ENCODE measurements at places on chromosomes 12 and 14.

DNA sequence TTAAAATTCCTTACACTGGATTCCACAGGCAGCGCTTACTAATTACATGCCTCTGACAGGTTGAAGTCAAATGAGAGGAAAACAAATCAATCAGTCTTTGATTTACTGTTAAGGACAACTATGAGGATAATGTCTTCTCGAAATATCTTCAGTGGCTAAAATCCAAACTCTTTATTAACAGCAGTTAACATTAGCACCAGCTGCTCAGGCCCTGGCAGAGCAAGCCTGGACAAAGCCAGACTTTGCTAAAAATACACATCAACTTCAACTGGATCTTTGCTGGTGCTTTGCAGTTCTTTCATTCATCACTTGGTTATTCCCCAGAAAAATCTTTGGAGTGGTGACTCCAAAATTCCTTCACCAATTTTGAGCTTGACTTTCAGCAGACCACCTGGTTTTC is 98.7 kb downstream of the HECTD4 start:
- H3K4me3 ChIP-seq, result no peak overlapping the region
- no peaks in the 10 kb centered on the region for H3K27me3 ChIP-seq
- no peaks in the 10 kb centered on the region for H3K36me3 ChIP-seq
- H3K4me1 ChIP-seq, result no peaks in the 10 kb centered on the region
- H3K27ac ChIP-seq, result no peak overlapping the region

DNA sequence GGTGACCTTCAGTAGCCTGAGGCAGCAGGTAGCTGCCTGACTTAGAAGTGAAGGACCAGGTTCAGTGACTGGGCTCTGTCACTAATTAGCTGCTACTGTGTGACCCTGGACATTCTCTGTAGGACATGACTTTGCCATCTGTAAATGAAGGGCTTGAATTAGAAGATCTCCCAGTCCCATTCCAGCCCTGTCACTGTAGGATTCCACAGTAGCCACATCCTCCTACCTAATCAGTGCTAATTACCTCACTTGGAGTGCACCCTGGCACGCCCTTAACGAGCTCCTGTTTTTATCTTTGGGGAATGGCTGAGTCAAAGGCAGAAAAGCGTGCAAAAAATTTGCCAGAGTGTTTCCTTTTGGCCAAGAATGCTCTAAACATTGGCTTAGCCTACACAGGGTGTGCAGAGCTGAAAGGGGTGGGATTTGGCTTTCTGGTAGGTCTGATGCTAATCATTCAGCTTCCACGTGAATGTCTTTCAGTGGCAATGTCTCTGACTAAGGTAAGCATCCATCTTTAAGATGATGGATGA is 6.8 kb downstream of the NTF3 start:
- H3K27me3 ChIP-seq, result peaks cover 16% of the 10 kb centered on the region
- no peak for DNase-seq
- no peak overlapping the region for H3K27ac ChIP-seq
- no peaks in the 10 kb centered on the region for H3K36me3 ChIP-seq
- no peaks in the 10 kb centered on the region for H3K4me1 ChIP-seq

DNA sequence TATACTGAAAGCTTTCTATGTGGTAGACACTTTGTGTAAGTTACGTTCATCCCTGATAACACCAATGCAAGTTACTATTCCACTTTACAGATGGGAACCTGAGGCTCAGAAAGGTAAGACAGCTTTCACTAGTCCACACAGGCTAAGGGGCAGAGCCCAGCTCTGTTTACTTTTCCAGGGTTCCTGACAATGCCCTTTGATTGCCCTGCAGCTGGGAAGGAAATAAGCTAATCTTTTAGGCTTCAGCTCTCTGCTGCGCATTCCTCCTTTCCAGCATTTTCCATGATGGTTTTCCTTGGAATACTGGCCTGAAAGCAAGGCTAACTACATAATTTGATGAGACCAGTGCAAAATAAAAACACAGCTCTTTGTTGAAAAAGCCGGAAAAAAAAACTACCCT is 185.7 kb upstream of the BTG1 start:
- H3K4me3 ChIP-seq, result no peak overlapping the region
- no peaks in the 10 kb centered on the region for H3K36me3 ChIP-seq
- no peak for DNase-seq
- H3K27me3 ChIP-seq, result no peaks in the 10 kb centered on the region
- peaks cover 12% of the 10 kb centered on the region for H3K4me1 ChIP-seq

DNA sequence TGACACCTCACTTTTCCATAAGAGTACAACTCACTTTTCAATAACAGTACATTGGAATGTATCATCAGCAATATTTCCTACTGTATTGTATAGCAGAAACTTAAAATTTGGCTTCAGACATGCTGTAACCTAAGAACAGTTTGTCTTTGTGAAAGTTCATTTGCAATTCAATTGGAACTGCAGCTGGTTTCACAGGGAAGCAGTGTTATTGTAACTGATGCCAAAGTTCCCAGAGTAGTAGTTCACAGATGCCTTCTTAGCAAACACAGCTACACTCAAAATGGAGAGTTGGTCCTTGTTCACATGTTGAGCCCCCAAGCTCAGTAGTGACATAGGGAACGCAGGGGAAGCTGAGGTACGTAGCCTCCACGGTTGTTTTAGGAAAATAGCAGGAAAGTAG is 23.3 kb downstream of the PPP1R36 start:
- no peak overlapping the region for H3K4me3 ChIP-seq
- H3K27me3 ChIP-seq, result no peaks in the 10 kb centered on the region
- DNase-seq, result no peak
- H3K27ac ChIP-seq, result no peak overlapping the region
- no peaks in the 10 kb centered on the region for H3K36me3 ChIP-seq

DNA sequence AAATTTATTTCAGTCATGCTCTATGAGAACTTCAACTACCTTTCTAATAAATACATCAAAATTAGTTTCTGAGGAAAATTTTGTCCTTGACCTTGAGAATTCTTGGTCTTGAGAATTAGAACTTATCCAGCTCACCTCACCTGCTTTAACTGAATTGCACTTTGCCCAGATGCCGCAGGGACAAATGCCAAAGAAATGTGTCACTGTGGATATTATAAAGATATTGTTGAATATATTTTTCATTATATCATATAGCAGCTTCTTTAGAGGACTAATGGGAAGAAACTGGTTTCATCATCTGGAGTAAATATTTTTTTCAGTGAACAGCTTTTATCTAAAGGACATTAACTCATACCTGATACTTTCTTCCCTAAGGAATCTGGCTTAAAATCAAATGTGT is 54.1 kb downstream of the LRP6 start:
- DNase-seq, result no peak
- no peak overlapping the region for H3K27ac ChIP-seq
- H3K36me3 ChIP-seq, result no peaks in the 10 kb centered on the region
- H3K27me3 ChIP-seq, result no peaks in the 10 kb centered on the region

Measured in CD4-positive, alpha-beta T cell (primary cell).